ENCODE measurements at places on chromosomes 11 and 22.
A peak's percentile ranks its signal among the peaks of the same experiment; 100 is the strongest.

- DNase-seq, result no peak
Observed at GRCh38 chr11:125873881-125874555, 13.4 kb upstream of the HYLS1 start.

- DNase-seq, result no peak
Observed at GRCh38 chr22:34293324-34293723, 373.0 kb upstream of the LARGE1 start.

DNA sequence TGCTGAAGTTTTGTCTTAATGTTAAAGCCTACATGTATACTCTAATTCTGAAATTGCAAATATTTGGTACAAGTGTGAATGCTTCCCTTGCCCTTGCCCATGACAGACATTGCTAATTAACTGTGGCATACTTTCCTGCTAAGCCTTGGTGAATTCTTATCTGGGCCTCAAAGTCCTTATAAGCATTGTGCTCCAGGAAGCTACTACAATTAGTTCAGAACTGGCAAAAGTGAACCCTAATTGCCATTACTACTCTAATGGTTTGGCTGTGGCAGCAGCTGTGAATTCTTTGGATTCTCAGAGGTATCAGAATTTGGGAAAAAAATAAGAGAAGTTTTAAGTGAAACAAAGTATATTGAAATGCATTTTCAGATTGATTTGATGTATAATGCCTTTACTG, 24.3 kb downstream of the EMSY start:
- DNase-seq, result no peak

DNA sequence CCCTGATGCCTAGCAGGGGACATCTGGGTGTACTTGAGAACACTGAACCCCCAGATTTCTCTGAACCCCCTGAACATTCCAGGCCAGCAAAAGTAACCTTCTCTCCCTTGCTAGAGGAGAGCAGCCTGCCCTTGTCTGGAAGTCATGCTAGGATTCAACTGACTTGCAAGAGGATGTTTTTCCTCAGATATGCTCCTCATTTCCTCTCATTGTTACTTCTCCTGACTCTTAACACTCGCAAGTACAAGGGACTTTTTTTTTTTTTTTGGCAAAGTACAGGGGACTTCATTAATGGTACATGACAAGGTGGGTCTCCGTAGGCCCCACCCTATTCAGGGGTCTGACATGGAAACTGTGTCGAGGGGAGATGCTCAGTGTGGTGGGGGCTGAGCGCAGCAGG, 6.3 kb upstream of the MCHR1 start:
- no peak for DNase-seq

DNA sequence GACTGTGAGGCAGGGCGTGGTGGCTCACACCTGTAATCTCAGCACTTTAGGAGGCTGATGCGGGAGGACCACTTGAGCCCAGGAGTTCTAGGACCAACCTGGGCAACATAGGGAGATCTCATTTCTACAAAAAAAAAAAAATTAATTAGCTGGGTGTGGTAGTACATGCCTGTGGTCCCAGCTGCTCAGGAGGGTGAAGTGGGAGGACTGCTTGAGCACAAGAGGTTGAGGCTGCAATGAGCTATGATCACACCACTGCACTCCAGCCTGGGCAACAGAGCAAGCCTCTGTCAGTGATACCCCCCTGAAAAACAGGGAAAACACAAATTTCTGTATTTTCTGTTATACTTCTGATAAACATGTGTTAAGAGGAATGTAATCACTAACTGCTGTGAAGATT, 57.8 kb upstream of the ARHGAP32 start:
- no peak for DNase-seq

- DNase-seq, result no peak
Observed at GRCh38 chr22:21972293-21972779, 10.3 kb downstream of the TOP3B start.

DNA sequence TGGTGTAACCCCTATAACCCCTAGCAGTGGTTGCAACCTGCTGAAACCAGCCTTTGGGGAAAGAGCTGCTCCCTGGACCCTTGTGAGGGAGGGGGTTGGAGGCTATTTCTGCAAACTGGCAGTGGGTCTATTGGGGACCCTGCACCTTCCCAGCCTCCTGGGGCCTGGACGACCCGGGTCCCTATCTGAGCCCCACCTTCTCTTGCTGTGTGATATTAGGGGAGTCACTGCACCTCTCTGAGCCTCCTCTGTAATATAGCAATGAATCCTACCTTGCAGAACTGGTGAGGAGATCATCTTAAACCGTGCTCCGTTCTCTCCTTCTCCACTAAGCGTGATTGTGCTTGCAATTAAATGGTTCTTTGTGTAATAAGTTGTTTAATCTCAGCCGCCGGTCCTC, 24.0 kb upstream of the MPPED1 start:
- DNase-seq, result no peak

GRCh38 chr11:63506876-63507275, 992 bp downstream of the LGALS12 start:
- no peak for DNase-seq

GRCh38 chr11:61579676-61580270, 1.1 kb downstream of the SYT7 start:
- DNase-seq, result no peak

- DNase-seq, result no peak
Observed at GRCh38 chr22:19815093-19815822, 39.4 kb downstream of the GNB1L start.

DNA sequence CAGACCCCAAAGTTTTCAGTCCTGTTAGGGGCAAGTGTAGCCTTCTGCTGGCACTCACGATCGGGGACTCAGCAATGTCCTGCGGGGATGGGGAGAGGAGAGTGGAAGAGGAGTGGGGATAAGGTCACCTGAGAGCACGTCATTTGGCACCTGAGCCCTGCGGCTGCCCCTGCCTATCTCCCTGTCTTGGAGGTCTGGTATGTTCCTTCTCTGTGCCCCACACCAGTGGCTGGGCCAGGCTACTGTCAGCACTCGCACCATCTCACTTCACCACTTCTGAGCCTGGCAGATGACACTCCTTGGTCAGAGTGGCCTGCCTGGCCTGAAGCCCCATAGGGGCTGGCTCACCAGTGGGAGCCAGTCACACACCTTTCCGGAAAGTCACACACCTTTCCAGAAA, 20.1 kb upstream of the CHADL start:
- DNase-seq, result no peak

GRCh38 chr11:46277622-46278386, at the start of gene CREB3L1:
CREB3L1 (plus strand) TSS chr11:46277662; CDS start chr11:46278112, 450 bp downstream.
- DNase-seq, result no peak

- no peak for DNase-seq
Observed at GRCh38 chr22:26558248-26558895, 31.6 kb downstream of the TPST2 start.

GRCh38 chr11:100174881-100175280, 512.2 kb upstream of the ARHGAP42 start:
- DNase-seq, result no peak

GRCh38 chr11:119469506-119469905, 46.5 kb upstream of the THY1 start:
- no peak for DNase-seq

DNA sequence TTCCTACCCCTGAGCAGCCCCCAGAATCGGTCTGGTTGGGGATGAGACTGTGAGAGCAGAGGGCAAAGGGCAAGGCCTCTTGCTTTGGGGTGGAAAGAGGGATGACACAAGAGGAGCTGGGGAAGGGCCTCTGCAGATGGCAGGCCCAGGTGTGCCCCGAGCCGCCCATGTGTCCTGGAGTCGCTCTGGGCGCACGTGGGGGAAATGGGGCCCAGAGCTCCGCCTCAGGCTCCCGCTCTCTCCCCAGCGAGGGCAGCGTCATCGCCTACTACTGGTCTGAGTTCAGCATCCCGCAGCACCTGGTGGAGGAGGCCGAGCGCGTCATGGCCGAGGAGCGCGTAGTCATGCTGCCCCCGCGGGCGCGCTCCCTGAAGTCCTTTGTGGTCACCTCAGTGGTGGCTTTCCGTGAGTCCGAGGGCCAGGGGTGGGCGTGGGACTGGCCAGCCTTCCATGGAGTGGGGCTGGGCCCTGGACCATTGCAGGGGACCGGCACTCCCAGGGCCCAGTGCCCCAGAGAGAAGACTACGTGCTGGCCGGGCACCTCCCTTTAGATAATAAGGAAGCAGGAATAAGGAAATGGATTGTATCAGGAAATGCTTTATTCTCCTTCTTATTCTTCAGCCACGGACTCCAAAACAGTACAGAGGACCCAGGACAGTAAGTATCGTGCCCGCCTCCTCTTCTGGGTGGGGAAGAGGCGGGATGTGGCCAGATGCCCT, 30.1 kb downstream of the ST14 start:
- DNase-seq, result no peak

DNA sequence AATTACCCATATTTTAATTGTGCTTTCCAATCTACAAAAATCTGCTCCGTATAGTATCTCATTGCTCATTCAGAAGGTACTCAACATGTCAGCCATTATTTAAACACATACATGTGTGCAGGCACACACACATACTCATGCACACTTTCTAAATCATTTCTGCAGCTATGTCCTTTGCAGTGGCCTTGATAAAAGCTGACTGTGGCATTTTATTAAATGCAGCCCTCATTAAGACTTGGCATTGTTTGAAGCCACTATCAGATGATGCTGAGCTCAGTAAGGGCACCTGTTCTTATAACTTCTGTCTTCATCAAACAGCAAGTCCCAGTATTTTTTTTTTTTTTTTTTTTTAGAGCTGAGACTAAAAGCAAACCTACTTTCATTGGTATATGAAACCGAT, 1071.9 kb upstream of the CCDC90B start:
- no peak for DNase-seq

DNA sequence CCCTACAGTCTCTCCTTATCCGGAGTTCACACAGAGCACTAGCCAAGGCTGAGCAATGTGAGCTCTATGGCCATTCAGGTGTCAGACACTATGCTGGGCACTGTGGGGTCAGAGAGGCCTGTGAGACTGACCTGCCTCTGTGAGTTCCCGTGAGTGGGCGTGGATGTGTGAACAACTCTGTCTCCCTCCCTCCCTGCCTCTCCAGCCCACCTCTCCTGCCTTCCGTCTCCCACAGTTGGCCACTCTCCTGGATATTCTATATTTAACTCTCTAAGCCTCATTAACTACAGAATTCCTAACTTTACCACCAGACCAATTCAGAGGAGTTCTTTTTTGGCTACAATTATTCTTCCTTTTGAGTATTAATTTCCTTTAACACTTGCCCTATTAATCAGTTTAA, 191.6 kb upstream of the NCAM1 start:
- DNase-seq, result no peak

- DNase-seq, result no peak
Observed at GRCh38 chr22:48863965-48864528, 963.6 kb downstream of the BRD1 start.

DNA sequence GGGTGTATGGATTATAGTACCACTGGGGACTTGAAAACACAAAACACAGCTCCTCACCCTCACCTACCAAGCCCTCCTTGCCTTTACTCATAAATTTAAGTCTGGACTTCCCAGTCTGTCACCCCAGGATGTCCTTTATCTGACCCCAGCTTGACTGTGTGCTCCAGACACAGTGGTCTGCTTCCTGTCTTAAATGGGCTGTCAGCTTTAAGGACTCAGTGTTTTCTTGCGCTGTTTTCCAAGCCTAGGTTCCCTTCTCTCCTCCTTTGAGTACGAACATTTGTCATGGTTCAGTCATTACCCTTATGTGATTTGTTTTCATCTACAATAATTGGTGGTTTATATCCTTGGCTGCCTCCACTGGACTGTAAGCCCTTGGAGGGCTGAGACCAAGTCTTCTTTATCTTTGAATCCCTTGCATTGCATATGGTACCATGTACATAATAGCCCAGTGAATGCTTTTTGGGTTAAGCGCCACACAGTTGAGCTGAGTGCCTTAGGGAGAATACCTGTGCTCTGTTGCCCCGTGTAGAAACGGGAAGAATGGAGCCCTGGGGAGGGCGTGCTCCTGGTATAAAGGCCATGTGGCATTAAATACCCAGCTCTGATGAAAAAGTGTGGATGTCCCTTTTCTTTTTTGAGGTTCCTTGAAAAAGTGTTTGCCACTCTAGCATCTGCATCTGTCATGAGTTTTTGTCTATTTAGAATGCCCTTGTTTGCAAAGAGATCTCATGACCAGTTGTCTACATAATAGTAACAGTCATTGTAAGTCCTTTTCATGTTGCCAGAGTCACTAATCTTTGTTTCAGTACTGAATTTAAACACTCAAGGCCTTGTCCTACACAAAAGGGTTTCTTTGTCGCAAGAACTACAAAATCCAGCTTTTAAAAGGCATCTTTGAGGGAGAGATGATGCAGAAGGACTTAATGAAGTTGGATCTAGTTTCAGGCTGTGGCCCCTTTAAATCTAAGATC, 14.0 kb downstream of the PANX1 start:
- peak; percentile 97 for DNase-seq

DNA sequence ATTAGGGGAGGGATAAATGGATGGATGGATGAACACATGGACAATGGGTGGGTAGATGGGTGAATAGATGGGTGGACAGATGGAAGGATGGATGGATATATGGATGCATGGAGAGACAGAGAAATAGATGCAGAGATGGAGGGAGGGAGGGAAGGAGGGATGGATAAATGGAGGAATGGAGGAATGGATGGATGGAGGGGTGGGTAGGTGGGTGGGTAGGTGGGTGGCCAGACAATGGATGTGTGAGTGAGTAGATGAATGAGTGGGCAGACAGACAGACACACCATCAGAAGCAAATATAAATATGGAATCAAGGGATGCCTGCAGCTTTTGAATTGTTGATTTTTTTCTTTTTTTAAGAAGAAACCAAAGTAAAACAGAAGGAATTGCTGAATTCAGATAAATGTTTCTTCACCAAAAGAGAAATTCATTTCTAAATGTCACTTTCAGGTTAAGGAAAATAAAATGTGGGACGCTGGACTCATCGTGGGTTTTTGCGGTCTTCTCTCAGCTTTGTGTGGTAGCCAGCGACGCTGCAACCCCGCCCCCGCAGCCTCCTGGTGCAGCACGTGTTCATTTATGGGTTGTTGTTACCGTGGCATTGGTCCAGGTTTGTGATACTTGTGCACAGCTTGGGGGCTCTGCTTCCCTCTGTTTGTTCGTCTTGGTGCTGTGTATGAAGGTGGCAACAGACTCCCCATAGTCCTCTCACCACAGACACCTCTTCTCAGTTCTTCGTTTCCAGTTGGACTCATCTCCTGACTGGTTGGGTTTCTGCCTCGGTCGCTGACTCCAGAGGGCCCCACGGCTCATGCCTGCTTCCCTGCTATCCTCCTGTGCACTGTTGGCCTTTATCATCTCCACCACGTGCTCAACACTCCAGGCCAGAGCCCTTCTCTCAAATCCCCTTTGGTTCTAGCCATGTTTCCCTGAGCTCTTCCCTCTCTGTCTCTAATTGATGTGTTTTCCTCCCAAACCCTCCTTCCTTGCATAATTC, 76.4 kb downstream of the CDKN1C start:
- DNase-seq, result no peak

- DNase-seq, result no peak
Observed at GRCh38 chr22:23305321-23305910, 125.1 kb downstream of the BCR start.

GRCh38 chr11:6057452-6057851, 26.9 kb upstream of the OR56A1 start:
- DNase-seq, result no peak

DNA sequence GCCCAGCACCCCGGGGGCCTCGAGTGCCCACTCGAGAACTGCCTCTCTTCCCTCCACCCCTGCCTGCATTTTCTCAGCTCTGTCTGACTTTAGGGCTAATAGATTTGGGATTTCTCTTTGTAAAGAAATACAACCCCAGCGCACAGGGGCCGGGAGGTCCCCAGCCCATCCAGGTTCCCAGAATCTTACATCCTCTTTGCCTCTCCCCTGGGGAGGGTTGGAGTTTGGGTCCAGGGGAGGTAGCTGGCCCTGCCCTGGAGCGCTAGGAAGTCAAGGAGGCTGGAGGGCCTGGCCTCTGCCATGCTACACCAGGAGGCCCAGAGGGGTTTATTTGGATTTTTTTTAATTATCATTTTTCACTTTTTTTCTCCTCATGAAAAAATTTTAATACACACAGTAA, 65.7 kb upstream of the LMO1 start:
- no peak for DNase-seq

- peak; percentile 35 for DNase-seq
Observed at GRCh38 chr11:85960678-85961077, 105.5 kb downstream of the CCDC83 start.
